ENCODE measurements at places on chromosomes 7 and 10.

DNA sequence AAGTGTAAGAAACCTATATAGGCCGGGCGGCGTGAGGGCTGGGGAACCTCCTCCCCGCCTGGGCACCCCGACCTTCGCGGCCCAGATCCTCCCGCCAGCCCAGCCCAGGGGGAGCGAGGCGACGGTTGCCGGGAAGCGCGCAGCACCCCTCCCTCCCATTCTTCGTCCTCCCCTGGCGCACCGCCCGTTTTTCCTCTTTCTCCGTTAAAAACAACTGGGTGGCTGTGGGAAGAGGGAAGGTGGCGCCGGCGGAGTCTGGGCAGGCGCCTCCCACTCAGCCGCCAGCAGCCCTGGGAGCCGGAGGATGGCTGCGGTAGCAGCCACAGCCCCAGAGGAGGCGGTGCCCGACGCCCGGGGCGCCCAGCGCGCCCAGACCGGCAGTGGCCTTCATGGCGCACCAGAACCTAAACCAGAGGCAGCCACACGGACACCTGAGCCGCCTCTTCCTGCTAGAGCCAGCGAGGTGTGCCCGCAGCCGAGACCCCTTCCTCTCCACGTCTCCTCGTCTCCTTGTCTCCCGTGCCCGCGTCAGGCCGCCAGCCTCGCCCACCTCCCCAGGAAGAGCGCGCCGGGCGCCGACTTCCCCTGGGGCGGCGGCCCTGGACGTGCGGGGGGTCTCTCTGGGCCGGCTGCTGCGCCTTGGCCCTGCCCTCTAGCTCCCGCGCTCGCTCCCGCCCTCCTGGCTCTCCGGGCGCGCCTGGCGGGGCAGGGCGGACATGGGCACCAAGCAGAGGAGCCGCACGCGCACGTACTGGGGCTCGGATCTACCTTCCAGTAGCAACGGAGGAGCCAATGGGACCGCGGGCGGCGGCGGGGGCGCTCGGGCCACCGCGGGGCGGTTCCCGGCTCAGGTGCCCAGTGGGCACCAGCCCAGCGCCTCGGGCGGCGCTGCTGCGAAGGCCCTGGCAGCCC, 32.8 kb upstream of the SFTPD start:
- no peak for DNase-seq

DNA sequence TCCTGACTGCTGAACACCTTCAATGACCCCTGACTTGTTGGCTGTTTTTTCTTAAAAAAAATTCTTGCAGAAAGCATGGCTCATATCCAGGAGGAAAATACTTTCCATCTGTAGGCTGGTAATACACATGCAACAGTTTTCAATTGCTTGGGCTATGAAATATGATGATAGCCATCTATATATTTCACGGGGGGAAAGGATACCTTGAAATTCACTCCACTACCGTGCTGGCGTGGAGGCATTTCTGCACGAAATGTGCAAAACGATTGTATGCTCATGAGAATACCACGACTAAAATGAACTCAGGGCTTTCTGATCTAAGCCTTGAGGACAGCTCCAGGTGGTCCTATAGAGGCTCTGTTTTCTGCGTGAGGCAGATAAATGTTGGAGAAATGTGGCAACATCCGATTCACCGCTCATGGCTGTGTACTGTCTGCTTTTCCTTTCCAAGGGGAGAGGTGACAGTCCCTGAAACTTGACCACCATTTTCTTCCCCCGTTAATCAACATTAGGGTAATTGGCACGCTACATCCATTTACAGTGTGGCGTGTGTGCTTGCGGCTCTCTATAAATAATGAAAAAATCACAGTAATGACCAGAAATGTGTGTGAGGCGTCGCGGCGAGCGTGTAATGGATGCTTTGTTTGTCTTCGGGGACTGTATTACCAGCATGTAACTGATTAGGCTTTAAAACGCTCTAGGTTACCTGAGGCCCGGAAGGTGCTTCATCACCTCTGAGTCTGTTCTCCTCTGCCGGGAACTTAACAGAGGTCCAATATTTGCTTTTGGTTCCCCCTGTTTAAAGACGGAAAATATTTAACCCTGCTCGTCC, 12.8 kb upstream of the CARD11 start:
- DNase-seq = no peak

GRCh38 chr7:116509982-116510579, 10.5 kb downstream of the CAV2 start:
- no peak for DNase-seq

DNA sequence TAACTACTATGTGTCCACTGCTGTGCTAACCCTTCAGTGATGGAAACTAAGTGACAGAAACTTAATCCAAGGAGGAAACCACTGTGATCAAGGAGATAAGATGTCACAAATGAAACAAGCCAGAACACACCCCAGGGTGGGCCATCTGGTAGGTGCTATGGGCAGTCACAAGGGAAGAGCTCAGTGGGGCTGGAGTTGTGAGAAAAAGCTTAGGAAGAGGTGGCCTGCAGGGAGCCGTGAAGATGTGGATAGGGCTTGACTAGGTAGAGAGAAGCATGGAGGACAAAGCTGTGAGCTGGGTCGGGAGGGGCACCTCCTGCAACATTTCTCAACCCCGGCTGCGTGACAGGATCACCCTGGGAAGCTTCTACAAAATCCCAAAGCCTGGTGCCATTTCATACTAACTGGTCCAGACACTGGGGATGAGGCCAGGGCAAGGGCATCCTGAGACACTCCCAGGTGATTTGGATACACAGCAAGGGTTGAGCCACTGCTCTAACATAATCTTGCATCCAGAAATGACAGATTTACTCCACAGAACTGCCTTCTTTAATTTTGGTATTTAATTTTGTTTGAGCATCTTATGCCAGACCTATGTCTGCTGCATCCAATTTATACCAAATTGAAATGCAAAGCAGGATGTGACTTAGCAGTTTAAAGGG, 69.3 kb downstream of the OSBPL3 start:
- no peak for DNase-seq

DNA sequence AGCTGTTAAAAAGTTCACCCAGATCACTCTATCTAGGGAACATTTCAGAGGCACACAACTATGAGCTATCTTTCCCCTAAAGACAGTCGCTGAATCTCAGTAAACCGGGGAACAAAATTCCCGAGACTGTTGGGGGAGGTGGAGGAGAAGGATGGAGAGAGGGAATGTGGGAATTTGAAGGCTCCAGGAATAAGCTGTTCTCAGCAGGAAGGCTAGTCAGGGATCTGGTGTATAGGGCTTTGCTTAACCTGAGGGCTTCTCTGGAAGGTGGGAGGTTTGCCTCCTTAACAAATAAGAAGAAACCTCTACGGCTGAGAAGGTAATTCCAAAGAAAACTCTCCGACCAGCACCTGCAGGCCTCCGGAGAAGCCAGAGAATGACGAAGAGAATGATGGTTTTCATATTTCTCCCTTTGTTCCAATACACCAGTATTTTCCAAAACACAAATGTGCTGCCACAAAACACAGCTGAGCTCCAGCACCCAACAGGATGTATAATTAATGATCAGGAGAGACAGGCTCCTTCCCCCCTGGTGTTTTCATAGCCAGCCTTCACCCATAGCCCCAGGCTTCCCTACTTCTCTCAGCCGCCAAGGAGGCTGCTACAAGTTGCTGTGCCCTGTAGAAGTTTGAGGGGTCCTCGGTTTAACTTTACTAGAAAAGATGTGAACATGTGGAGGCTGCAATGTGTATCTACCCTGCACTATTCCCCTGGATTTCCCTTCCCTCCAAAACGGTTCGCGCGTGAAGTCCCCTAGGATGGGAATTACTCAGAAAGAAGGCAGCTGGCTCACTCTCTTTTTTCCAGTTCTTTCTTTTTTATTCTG, 2.0 kb downstream of the KCNMA1 start:
- no peak for DNase-seq

- no peak for DNase-seq
These were observed 5.1 kb downstream of the ERV3-1 start for GRCh38 chr7:65001291-65001814.

- DNase-seq = no peak
These were observed 189.5 kb downstream of the ZNF438 start for GRCh38 chr10:30842185-30842584.

GRCh38 chr7:148230883-148231282, 359.7 kb upstream of the C7orf33 start:
- DNase-seq = no peak

GRCh38 chr7:121323515-121324302, 5.1 kb upstream of the WNT16 start:
- DNase-seq = no peak

GRCh38 chr10:132362151-132362611, 30.2 kb downstream of the LRRC27 start:
- DNase-seq = no peak

DNA sequence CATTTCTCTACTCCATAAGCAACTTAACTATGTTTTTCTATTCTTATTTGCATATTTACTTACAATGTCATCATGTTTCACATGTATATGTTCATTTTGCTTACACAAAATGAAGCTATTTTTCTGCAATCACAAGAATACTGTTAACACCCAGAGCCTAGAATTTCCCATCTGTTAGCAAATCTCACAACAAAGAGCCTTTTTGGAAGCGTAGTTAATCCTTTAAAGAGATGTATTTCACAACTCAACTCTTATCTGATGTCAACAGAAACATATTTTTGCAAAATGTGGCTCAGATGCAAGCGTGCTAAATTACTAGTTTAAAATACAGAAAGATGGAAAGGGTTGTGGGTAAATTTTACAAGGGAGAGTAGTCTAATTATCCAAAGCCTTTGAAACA, 110.6 kb upstream of the COL1A2 start:
- DNase-seq = no peak

DNA sequence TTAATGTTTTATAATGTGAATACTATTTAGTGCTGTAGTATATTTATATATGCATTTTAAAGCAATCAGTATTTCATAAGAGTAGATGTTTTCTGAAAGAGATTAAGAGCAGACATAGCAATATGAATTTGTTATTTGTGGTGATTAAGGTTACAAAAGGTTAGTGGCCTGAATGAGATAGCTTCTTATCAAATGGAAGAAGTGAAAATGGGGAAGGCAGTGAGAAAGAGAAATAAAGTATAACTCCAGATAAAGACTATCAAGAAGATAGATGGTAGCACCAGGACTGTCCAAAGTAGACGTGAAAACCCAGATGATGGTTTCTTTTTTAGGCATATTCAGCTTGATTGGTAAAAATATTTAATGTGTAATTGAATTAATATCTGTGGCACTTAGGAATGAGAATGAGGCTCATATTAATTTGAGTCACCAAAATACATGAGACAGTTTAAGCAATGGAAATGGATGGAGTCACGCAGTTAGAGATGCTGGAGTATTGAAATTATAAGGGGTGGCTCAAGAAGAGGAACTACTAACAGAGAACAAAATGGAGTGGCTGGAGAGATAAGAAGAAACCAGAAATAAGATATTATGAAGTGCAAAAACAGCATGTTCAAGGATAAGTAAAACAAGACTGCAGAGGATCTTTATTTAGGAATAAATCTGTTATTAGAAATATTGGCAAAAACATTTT, 288.0 kb upstream of the SEMA3C start:
- DNase-seq = no peak

GRCh38 chr10:33861016-33861704, 526.7 kb upstream of the NRP1 start:
- no peak for DNase-seq
